Activated naive CD4-positive, alpha-beta T cell treated with anti-CD3 and anti-CD28 coated beads for 36 hours (primary cell): ENCODE measurements at places on chromosomes 13 and 19. TPM values are rescaled to one million over a fixed set of nuclear protein-coding genes. Genes with fewer than 3 reads are reported as not detected.

- peak; percentile 61 for DNase-seq
Observed at GRCh38 chr19:38538793-38539528, 78.8 kb downstream of the MAP4K1 start.

DNA sequence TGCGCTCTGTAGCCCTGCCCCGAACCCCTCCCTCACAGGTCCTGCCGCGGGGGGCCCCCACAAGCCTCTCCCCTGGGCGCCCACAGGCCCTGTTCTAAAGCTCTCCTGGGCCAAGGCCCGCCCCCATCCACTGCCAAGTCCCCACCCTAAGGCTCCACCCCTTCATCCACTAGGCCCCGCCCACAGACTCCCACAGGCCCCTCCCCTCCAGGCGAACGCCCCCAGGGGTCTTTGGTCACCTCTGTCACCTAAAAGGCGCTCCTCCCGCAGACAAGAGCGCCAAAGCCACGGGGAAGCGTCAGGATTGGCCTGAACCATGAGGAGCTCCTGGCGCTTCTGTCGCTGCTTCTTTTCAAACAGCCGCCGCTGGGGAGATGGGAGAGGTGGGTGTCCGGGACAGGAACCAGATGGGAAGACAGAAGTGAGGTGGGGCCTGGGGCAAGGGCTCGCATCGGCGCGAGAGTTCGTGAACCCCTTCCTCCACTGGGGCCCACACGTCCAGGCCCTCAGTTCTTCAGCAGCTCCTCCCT, 2.3 kb downstream of the TULP2 start:
- DNase-seq = peak; percentile 61

GRCh38 chr13:85738696-85739320, 60.4 kb downstream of the SLITRK6 start:
- no peak for DNase-seq

Gene GCDH
- 38.3 TPM for total RNA-seq

GRCh38 chr13:35892837-35893814, 238.1 kb downstream of the DCLK1 start:
- no peak for DNase-seq
